ENCODE measurements at places on chromosomes 5 and 9. TPM values are rescaled to one million over a fixed set of nuclear protein-coding genes. Genes with fewer than 3 reads are reported as not detected.

The NTNG2 gene
- polyA plus RNA-seq = 0.60 TPM

The TTLL11 gene
- 7.6 TPM for polyA plus RNA-seq

The CAPSL gene
- polyA plus RNA-seq = not detected

The SLC4A9 gene
- polyA plus RNA-seq = not detected

The LCN10 gene
- 1.2 TPM for polyA plus RNA-seq

The SHROOM1 gene
- polyA plus RNA-seq = 25.1 TPM

The RFX3 gene
- polyA plus RNA-seq = 0.69 TPM

The QRFP gene
- polyA plus RNA-seq = not detected

The CARD19 gene
- polyA plus RNA-seq = 87.2 TPM

The ABLIM3 gene
- polyA plus RNA-seq = 6.5 TPM

The RMRP gene
- not detected for polyA plus RNA-seq

The SPATA31A3 gene
- polyA plus RNA-seq = not detected

The PPP2R2B gene
- polyA plus RNA-seq = 1.6 TPM

The CCL27 gene
- not detected for polyA plus RNA-seq

The TMEM215 gene
- polyA plus RNA-seq = not detected

The STKLD1 gene
- polyA plus RNA-seq = 1.8 TPM

The RAB24 gene
- 50.4 TPM for polyA plus RNA-seq

The NR5A1 gene
- polyA plus RNA-seq = not detected

The SLC6A19 gene
- polyA plus RNA-seq = 0.80 TPM

The SPINK7 gene
- not detected for polyA plus RNA-seq

The AQP3 gene
- polyA plus RNA-seq = 13.6 TPM

The ALDOB gene
- polyA plus RNA-seq = 1.1 TPM

The IFNA21 gene
- not detected for polyA plus RNA-seq

The NEUROG1 gene
- polyA plus RNA-seq = not detected

The SELENOP gene
- 328 TPM for polyA plus RNA-seq

The ITGA2 gene
- 0.69 TPM for polyA plus RNA-seq

The PCDHA6 gene
- not detected for polyA plus RNA-seq

The PCDHB8 gene
- polyA plus RNA-seq = not detected

The PFN3 gene
- not detected for polyA plus RNA-seq

The OR13C3 gene
- not detected for polyA plus RNA-seq

The ASPN gene
- 2.5 TPM for polyA plus RNA-seq

The TLE1 gene
- 28.9 TPM for polyA plus RNA-seq

The VCAN gene
- polyA plus RNA-seq = 6.2 TPM

The MYO10 gene
- polyA plus RNA-seq = 15.4 TPM

The TRIM7 gene
- 3.2 TPM for polyA plus RNA-seq

The C5orf58 gene
- not detected for polyA plus RNA-seq

The ADGRD2 gene
- polyA plus RNA-seq = not detected

The TRAF1 gene
- polyA plus RNA-seq = 0.46 TPM

The CFAP157 gene
- polyA plus RNA-seq = 0.12 TPM

The ADAMTS13 gene
- polyA plus RNA-seq = 3.4 TPM

The TRIP13 gene
- polyA plus RNA-seq = 1.2 TPM

The ZSWIM6 gene
- 4.2 TPM for polyA plus RNA-seq

The SEMA6A gene
- polyA plus RNA-seq = 16.3 TPM

The ADAMTS2 gene
- 5.9 TPM for polyA plus RNA-seq

The SERF1A gene
- polyA plus RNA-seq = 2.4 TPM

The CEP78 gene
- 2.4 TPM for polyA plus RNA-seq

The ADCY2 gene
- polyA plus RNA-seq = 0.69 TPM

The DAPK1 gene
- 7.1 TPM for polyA plus RNA-seq

The CAMSAP1 gene
- 6.1 TPM for polyA plus RNA-seq

The DMRT2 gene
- polyA plus RNA-seq = 1.8 TPM

The LEAP2 gene
- 1.7 TPM for polyA plus RNA-seq

The WWC1 gene
- 15.4 TPM for polyA plus RNA-seq

The IL7R gene
- polyA plus RNA-seq = 1.8 TPM

Data from sigmoid colon (tissue), 7 donors.